ENCODE measurements at places on chromosomes 5 and 9. TPM values are rescaled to one million over a fixed set of nuclear protein-coding genes. Genes with fewer than 3 reads are reported as not detected.

The TNFSF8 gene
- total RNA-seq, result 0.55 TPM

The COX7C gene
- 258 TPM for total RNA-seq

The HTR4 gene
- total RNA-seq, result not detected

The ARL10 gene
- 0.95 TPM for total RNA-seq

The ODF2 gene
- 9.1 TPM for total RNA-seq

The GLRA1 gene
- 0.47 TPM for total RNA-seq

The PCDHGA5 gene
- total RNA-seq, result 1.7 TPM

The TCOF1 gene
- total RNA-seq, result 19.5 TPM

The PCDHA1 gene
- not detected for total RNA-seq

The C9orf50 gene
- not detected for total RNA-seq

The EIF4E1B gene
- total RNA-seq, result not detected

The ANKRD18B gene
- total RNA-seq, result 0.73 TPM

The SLC36A2 gene
- total RNA-seq, result not detected

The FCN1 gene
- total RNA-seq, result 6.2 TPM

GRCh38 chr5:76495870-76496269 lies 92.8 kb downstream of the IQGAP2 start:
- no peak for DNase-seq
- H3K4me1 ChIP-seq, result peaks cover 12% of the 10 kb centered on the region
- no peaks in the 10 kb centered on the region for H3K36me3 ChIP-seq
- H3K27me3 ChIP-seq, result no peaks in the 10 kb centered on the region

- no peaks in the 10 kb centered on the region for H3K27me3 ChIP-seq
- H3K36me3 ChIP-seq, result no peaks in the 10 kb centered on the region
- no peak overlapping the region for H3K4me3 ChIP-seq
- no peak for DNase-seq
- H3K27ac ChIP-seq, result no peak overlapping the region
- no peaks in the 10 kb centered on the region for H3K4me1 ChIP-seq
Observed at GRCh38 chr9:110266795-110267194, 10.5 kb upstream of the TXN start.

DNA sequence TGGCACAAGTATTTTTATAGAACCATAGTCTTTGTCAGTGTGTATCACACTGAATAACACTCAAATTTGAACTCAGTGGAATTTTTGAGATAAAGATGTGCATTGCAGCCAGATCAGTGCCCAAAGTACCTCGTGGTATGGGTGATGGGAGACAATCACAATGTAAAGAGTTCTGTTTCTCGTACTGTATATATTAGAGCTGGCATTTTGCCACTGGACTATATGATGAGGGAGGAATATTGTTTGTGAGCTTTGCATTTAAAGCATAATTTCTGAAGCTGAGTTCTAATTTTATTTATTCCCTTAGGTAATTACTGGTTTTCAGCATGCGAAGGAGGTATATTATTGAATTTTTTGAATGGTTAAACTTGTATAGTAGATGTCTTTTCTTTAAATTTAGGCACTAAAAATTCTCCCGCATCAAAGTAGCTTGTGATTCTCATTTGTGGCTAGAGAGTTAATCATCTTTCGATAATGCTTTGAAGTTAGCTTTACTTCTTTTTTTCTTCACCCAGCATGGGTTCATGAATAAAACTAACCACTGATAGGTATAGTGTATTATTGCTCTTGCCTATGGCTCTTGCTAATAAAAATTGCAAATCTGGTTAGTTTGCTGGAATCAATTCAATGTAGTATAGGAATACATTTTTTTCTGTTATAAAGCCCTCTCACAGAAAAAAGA lies 43.1 kb downstream of the PAM start:
- no peak overlapping the region for H3K4me3 ChIP-seq
- H3K4me1 ChIP-seq, result no peaks in the 10 kb centered on the region
- H3K27me3 ChIP-seq, result no peaks in the 10 kb centered on the region
- no peak overlapping the region for H3K27ac ChIP-seq

GRCh38 chr5:19902316-19902934 lies 85.6 kb downstream of the CDH18 start:
- H3K27me3 ChIP-seq, result no peaks in the 10 kb centered on the region
- H3K4me3 ChIP-seq, result no peak overlapping the region
- H3K36me3 ChIP-seq, result no peaks in the 10 kb centered on the region
- H3K27ac ChIP-seq, result no peak overlapping the region

- H3K36me3 ChIP-seq, result no peaks in the 10 kb centered on the region
- H3K27me3 ChIP-seq, result no peaks in the 10 kb centered on the region
- H3K4me3 ChIP-seq, result no peak overlapping the region
- H3K4me1 ChIP-seq, result no peaks in the 10 kb centered on the region
Observed at GRCh38 chr9:114613087-114613486, 2.0 kb downstream of the TMEM268 start.

- no peaks in the 10 kb centered on the region for H3K4me1 ChIP-seq
- no peaks in the 10 kb centered on the region for H3K27me3 ChIP-seq
- DNase-seq, result no peak
- H3K27ac ChIP-seq, result no peak overlapping the region
- H3K4me3 ChIP-seq, result no peak overlapping the region
- no peaks in the 10 kb centered on the region for H3K36me3 ChIP-seq
Observed at GRCh38 chr5:38719916-38720315, 125.9 kb upstream of the OSMR start.

DNA sequence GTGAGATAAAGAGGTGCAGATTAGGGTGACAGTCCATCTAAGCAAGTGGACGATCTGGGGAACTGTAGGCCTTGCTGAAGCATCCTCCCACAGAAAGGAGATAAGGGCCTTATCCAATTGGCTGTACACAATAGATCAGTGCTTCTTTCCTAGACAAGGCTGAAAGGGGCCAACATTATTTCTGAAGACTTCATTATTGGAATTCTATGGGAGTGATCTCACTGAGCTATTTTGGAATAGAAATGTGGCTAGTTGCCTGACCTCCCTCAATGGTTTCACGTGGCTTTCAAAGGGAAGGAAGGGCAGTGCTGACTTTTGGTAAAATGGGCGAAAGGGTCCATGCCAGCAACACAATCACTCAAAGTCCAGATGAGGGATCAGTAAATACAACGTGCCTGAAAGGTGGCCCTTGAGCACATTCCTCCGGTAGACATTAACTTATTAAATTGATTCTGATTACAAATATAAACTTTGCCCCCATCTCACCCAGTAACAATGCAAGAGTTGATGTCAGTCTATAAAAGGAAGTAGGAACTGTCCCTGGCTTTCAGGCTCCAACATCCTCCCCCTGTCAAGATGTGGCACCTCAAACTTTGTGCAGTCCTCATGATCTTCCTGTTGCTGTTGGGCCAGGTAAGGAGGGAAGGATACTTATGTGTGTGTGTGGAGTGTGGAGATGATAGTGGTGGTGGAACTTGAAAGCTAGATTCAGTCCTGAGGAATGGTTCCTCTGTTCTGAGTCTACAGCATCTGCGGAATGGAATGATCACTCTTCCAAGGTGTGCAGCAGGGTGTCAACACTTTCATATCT lies at the start of gene LEAP2:
Gene LEAP2 (plus strand): TSS at position 550 of the 811 bp plus-strand sequence. CDS start 27 bp downstream, at position 577.
- DNase-seq, result no peak
- H3K27ac ChIP-seq, result peak within 1 kb of the TSS; percentile 75
- H3K4me3 ChIP-seq, result no peak within 1 kb of the TSS
- peaks cover 7% of the 10 kb centered on the region for H3K4me1 ChIP-seq

DNA sequence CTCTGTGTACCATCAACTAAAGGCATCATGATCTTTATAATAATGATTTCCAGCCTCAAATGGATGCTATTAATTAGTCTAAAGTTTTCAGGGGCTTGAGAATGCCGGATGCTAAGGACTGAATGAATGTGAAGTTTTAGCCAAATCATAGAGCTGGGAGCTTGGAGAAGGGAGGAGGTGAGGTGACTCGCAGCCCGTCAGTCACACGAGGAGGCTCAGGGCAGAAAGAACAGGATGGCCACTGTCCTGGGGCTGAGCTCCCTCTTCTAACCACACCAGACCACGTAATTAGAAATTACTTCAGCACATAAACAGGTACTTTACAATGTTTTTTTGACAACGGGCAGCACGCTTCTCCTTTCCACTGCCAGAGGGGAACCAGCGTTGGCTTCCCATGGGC lies 222.6 kb downstream of the NPR3 start:
- no peaks in the 10 kb centered on the region for H3K27me3 ChIP-seq
- no peak overlapping the region for H3K4me3 ChIP-seq
- H3K4me1 ChIP-seq, result no peaks in the 10 kb centered on the region
- H3K27ac ChIP-seq, result no peak overlapping the region

- no peak overlapping the region for H3K4me3 ChIP-seq
- DNase-seq, result peak; percentile 44
- no peak overlapping the region for H3K27ac ChIP-seq
- no peaks in the 10 kb centered on the region for H3K36me3 ChIP-seq
Observed at GRCh38 chr9:86434039-86434726, 80.0 kb upstream of the TUT7 start.

DNA sequence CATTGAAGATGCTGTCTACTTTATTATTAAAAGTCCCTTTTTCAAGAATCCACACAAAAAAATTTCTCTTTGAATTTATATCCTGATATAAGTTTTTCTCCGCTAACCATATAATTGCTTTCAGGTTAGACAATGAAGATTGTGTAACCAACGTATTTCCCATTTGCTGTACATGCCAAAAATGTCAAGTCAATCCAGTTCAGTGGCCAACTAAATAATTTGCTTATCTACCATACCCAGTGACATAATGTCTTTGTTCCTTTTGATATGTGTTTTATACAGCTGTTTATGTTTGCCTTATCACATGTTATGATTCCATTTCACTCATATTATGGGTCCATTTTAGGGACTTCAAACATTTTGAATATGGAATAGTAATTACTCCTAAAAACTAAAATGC lies 349.9 kb downstream of the EFNA5 start:
- DNase-seq, result no peak
- no peaks in the 10 kb centered on the region for H3K36me3 ChIP-seq
- no peak overlapping the region for H3K27ac ChIP-seq
- H3K27me3 ChIP-seq, result no peaks in the 10 kb centered on the region

GRCh38 chr5:156526081-156526925 lies 199.3 kb downstream of the SGCD start:
- H3K27ac ChIP-seq, result no peak overlapping the region
- no peak overlapping the region for H3K4me3 ChIP-seq
- H3K4me1 ChIP-seq, result no peaks in the 10 kb centered on the region
- no peaks in the 10 kb centered on the region for H3K27me3 ChIP-seq

DNA sequence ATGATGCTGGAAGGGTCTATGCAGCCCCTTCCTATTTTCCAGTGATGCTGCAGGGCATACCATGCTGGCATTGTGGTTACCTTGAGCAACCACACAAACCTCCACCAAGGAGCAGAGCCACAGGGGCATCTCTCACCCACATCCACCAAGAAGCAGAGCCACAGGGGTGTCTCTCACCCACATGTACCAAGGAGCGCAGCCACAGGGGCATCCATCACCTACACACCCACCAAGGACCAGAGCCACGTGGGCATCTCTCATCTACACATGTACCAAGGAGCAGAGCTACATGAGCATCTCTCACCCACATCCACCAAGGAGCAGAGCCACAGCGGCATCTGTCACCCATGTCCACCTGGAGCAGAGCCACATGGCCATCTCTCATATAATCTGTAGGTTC lies 8.8 kb upstream of the GM2A start:
- H3K27ac ChIP-seq, result no peak overlapping the region
- H3K27me3 ChIP-seq, result no peaks in the 10 kb centered on the region
- H3K4me3 ChIP-seq, result no peak overlapping the region
- H3K4me1 ChIP-seq, result no peaks in the 10 kb centered on the region
- no peak for DNase-seq
- H3K36me3 ChIP-seq, result no peaks in the 10 kb centered on the region

- H3K4me1 ChIP-seq, result peaks cover 23% of the 10 kb centered on the region
- H3K36me3 ChIP-seq, result no peaks in the 10 kb centered on the region
- H3K27me3 ChIP-seq, result no peaks in the 10 kb centered on the region
- peak overlapping the region; percentile 86 for H3K27ac ChIP-seq
- peak overlapping the region; percentile 50 for H3K4me3 ChIP-seq
Observed at GRCh38 chr9:131739133-131739958, 530 bp downstream of the RAPGEF1 start.

- H3K36me3 ChIP-seq, result no peaks in the 10 kb centered on the region
- no peak overlapping the region for H3K27ac ChIP-seq
- no peak for DNase-seq
- H3K27me3 ChIP-seq, result no peaks in the 10 kb centered on the region
- H3K4me1 ChIP-seq, result no peaks in the 10 kb centered on the region
Observed at GRCh38 chr5:124612023-124612422, 134.4 kb downstream of the ZNF608 start.

GRCh38 chr5:133121080-133121479 lies 69.3 kb downstream of the HSPA4 start:
- no peaks in the 10 kb centered on the region for H3K27me3 ChIP-seq
- H3K27ac ChIP-seq, result no peak overlapping the region
- DNase-seq, result no peak

- H3K27ac ChIP-seq, result no peak overlapping the region
- no peaks in the 10 kb centered on the region for H3K27me3 ChIP-seq
- H3K4me1 ChIP-seq, result no peaks in the 10 kb centered on the region
- H3K36me3 ChIP-seq, result no peaks in the 10 kb centered on the region
- no peak for DNase-seq
Observed at GRCh38 chr5:17277907-17278306, 60.5 kb downstream of the BASP1 start.

DNA sequence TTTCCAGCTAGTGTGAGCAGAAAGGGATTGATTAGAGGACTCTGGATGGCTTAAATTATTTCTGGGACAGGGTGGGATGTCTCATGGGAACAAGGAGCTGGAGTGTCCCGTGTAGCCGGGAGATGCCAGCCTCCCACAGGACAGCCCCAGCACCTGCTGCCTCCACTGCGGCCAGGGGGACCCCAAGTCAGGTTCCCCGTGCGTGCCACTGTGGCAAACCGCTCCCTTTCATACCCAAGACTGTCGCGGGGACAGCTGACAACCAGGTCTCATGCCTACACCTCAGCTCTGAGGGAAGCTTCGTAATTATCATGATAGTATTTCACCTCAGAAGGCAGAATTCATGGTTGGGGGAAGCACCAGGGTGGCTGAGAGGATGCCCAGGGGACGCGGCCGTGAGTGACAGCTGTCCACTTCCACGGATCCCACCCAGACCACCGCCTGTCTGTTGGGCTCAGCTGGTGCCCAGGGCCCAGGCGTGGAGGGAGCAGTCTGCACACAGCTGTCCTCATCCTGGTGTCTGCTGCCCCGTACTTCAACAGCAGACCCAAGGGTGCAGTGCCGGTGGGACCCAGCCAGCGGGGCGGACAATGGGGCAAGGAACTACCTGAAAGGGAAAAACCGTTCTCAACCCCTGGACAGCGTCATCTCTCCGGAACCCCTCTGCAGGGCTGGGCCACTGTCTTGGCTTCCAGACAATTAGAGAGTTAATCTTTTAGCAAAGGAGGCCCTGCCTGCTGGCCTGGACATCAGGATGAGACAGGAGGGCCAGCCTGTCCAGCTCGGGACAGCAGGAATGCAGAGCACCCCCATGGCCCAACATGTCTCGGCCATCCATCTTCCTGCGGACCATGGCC lies 166.9 kb downstream of the OLFM1 start:
- peak; percentile 50 for DNase-seq
- H3K4me3 ChIP-seq, result no peak overlapping the region
- H3K4me1 ChIP-seq, result no peaks in the 10 kb centered on the region
- H3K27ac ChIP-seq, result no peak overlapping the region

- no peak overlapping the region for H3K4me3 ChIP-seq
- no peak overlapping the region for H3K27ac ChIP-seq
- no peaks in the 10 kb centered on the region for H3K36me3 ChIP-seq
- H3K4me1 ChIP-seq, result peaks cover 12% of the 10 kb centered on the region
- no peak for DNase-seq
- no peaks in the 10 kb centered on the region for H3K27me3 ChIP-seq
Observed at GRCh38 chr5:72284559-72285423, 35.2 kb downstream of the MRPS27 start.
